ENCODE measurements at places on chromosomes 4 and X.
A peak's percentile ranks its signal among the peaks of the same experiment; 100 is the strongest.

DNA sequence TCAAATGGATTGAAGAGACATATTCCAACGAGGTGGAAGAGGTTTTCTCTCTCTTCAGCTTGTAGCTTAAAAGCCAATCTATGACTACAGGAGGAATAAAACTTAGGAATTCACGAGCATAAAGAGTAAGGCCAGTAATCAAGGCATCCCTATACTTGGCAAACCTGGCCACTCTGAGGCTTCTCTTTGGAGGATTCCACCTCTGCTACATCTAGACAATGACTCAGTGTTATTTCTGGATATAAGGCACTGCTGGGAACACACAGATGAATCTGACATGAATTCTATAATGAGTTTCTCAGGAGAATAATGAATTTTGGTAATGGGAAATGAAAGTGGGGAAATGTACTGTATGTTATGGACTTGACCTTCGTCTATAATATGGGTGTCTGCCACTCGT is 1015.8 kb upstream of the FTHL17 start:
- no peaks in the 10 kb centered on the region for H3K4me1 ChIP-seq
- DNase-seq, result no peak
- H3K27ac ChIP-seq, result no peak overlapping the region

DNA sequence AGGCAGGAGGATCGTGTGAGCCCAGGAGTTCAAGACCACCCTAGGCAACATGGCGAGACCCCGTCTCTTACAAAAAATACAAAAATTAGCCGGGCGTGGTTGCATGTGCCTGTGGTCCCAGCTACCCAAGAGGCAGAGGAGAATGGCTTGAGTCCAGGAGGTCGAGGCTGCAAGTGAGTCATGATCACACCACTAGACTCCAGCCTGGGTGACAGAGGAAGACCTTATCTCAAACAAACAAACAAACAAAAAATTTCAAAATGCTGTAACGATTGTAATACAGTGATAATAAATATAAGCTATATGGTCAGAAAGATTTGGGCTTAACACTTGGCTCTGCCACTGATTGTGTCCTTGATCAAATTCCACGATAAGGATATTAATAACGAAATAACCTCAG is 24.2 kb downstream of the SLC25A4 start:
- peak; percentile 47 for DNase-seq
- H3K27me3 ChIP-seq, result no peaks in the 10 kb centered on the region
- H3K36me3 ChIP-seq, result peaks cover 45% of the 10 kb centered on the region
- H3K4me3 ChIP-seq, result no peak overlapping the region
- peaks cover 5% of the 10 kb centered on the region for H3K4me1 ChIP-seq

GRCh38 chr4:56655209-56655626 is 25.9 kb downstream of the HOPX start:
- H3K27me3 ChIP-seq, result peaks cover 8% of the 10 kb centered on the region

DNA sequence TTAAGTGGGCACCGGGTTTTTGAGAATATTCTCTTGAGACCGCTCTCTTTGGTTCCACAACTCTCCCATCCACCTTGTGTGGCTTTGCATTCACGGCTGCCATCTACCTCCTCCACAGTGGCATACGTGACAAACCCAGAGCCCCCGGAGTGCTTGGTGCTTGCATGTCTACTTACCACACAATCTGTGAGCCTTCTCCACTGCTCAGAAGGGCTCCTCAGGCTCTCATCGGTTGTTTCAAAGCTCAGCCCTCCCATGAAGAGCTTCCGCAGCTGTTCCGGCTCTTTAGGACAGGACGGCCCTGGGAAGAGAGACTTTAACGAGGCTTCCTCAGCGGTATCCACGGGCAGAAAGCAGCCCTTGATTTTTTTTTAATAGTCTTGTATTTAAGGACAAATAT is 167.6 kb upstream of the ANK2 start:
- H3K36me3 ChIP-seq, result no peaks in the 10 kb centered on the region
- H3K4me3 ChIP-seq, result no peak overlapping the region
- no peak overlapping the region for H3K27ac ChIP-seq
- no peaks in the 10 kb centered on the region for H3K27me3 ChIP-seq

DNA sequence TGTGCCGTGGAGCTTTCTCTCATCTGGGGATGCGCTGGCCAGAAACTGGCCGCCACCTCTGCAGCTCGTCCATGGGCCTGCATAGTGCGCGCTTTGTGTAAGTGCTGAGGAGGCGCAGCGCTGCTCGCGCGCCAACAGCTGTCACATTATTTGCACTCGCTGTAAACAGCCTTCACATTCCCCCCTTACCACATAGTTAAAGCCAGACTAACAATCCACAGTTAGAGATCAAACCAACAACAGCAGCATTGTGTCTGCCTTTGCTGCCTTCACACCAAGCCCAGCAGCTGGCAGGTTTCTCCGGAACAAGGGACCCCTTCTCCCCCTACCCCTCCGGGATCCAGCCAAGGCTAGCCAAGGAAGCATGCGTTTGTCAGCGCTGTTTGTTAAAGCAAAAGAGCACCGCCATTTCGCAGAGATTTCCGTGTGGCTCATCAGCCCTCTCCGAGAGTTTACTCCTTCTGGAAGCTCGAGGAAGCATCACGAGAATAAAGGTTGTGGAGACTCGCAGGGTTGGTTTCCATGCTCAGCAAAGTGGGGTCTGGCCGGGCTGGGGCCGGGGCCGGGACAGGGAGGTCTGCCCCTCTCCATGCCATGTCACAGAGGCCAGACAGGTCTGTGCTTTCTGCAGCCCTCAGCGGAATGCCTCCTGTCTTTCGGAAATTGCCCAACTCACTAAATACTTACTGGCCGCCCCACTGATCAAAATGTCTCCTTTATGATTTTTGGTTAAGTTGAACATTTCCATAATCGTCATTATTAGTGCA is 11.0 kb downstream of the BCOR start:
- peaks cover 37% of the 10 kb centered on the region for H3K4me1 ChIP-seq
- H3K27ac ChIP-seq, result no peak overlapping the region
- H3K4me3 ChIP-seq, result no peak overlapping the region
- H3K36me3 ChIP-seq, result peaks cover 13% of the 10 kb centered on the region

- no peaks in the 10 kb centered on the region for H3K36me3 ChIP-seq
- H3K27ac ChIP-seq, result no peak overlapping the region
- no peak for DNase-seq
- H3K4me3 ChIP-seq, result no peak overlapping the region
- H3K4me1 ChIP-seq, result no peaks in the 10 kb centered on the region
Measured at GRCh38 chr4:162909952-162910351, 256.7 kb downstream of the NAF1 start.

GRCh38 chrX:154348646-154349358 is 25.6 kb downstream of the FLNA start:
- peaks cover 20% of the 10 kb centered on the region for H3K4me1 ChIP-seq
- no peak for DNase-seq
- H3K4me3 ChIP-seq, result no peak overlapping the region

DNA sequence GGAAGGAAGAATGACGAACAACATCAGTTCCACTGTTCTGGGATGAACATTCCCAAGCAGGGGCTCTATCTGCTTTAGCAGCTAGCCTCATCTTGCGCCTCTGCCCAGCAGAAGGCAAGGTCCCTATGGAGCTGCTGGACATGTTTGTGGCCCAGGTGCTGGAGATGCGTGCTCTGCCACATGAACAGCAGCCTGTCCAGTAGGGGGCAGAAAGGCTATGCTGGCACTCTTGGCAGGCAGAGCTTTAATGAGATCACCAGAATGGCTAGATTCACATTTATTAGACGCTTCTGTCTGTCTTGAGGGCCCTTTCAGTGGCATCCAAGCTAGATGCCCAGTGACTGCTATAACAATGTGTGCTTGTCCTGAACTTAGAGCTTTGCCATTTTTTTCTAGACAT is 1826.0 kb downstream of the STIM2 start:
- peak; percentile 26 for DNase-seq
- H3K36me3 ChIP-seq, result no peaks in the 10 kb centered on the region
- H3K4me3 ChIP-seq, result no peak overlapping the region

GRCh38 chr4:116688536-116688935 is 396.8 kb downstream of the TRAM1L1 start:
- H3K36me3 ChIP-seq, result no peaks in the 10 kb centered on the region
- DNase-seq, result no peak
- no peaks in the 10 kb centered on the region for H3K27me3 ChIP-seq
- no peak overlapping the region for H3K27ac ChIP-seq
- no peaks in the 10 kb centered on the region for H3K4me1 ChIP-seq

GRCh38 chr4:187251896-187252295 is 528.2 kb upstream of the FAT1 start:
- H3K4me3 ChIP-seq, result no peak overlapping the region
- no peaks in the 10 kb centered on the region for H3K27me3 ChIP-seq
- H3K27ac ChIP-seq, result no peak overlapping the region

- H3K27me3 ChIP-seq, result no peaks in the 10 kb centered on the region
- no peak for DNase-seq
- H3K27ac ChIP-seq, result no peak overlapping the region
- H3K4me3 ChIP-seq, result no peak overlapping the region
- no peaks in the 10 kb centered on the region for H3K36me3 ChIP-seq
- peaks cover 3% of the 10 kb centered on the region for H3K4me1 ChIP-seq
Measured at GRCh38 chr4:73979407-73979957, 2.3 kb downstream of the PF4 start.

DNA sequence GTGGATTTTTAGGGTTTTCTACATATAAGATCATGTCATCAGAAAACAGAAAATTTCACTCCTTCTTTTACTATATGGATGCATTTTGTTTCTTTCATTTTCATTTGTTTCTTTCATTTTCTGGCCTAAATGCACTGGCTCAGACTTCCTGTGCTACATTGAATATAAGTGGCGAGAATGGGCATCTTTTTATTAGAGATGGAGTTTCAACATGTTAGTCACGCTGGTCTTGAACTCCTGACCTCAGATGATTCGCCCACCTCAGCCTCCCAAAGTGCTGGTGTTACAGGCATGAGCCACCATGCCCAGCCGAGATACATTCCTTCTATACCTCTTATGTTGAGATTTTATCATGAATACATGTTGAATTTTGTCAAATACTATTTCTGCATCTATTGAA is 61.8 kb downstream of the BRWD3 start:
- no peaks in the 10 kb centered on the region for H3K27me3 ChIP-seq
- no peak for DNase-seq
- H3K4me3 ChIP-seq, result no peak overlapping the region
- H3K27ac ChIP-seq, result no peak overlapping the region
- peaks cover 8% of the 10 kb centered on the region for H3K36me3 ChIP-seq

GRCh38 chrX:136711147-136711546 is 63.2 kb downstream of the CD40LG start:
- DNase-seq, result peak; percentile 37
- no peak overlapping the region for H3K4me3 ChIP-seq
- no peaks in the 10 kb centered on the region for H3K4me1 ChIP-seq
- H3K27me3 ChIP-seq, result peaks cover 5% of the 10 kb centered on the region
- no peak overlapping the region for H3K27ac ChIP-seq
- H3K36me3 ChIP-seq, result no peaks in the 10 kb centered on the region

- H3K36me3 ChIP-seq, result no peaks in the 10 kb centered on the region
- H3K27ac ChIP-seq, result peak overlapping the region; percentile 98
- peaks cover 4% of the 10 kb centered on the region for H3K4me1 ChIP-seq
- DNase-seq, result peak; percentile 93
- H3K27me3 ChIP-seq, result no peaks in the 10 kb centered on the region
- peak overlapping the region; percentile 93 for H3K4me3 ChIP-seq
Measured at GRCh38 chr4:143335979-143336780, 496 bp upstream of the GAB1 start.

GRCh38 chr4:109571494-109571893 is 11.4 kb downstream of the MCUB start:
- H3K27ac ChIP-seq, result no peak overlapping the region
- no peaks in the 10 kb centered on the region for H3K4me1 ChIP-seq
- no peak overlapping the region for H3K4me3 ChIP-seq
- H3K27me3 ChIP-seq, result no peaks in the 10 kb centered on the region

GRCh38 chrX:106203315-106203714 is 35.2 kb downstream of the PWWP3B start:
- no peak overlapping the region for H3K27ac ChIP-seq
- no peak for DNase-seq
- no peaks in the 10 kb centered on the region for H3K36me3 ChIP-seq
- peaks cover 6% of the 10 kb centered on the region for H3K27me3 ChIP-seq
- H3K4me1 ChIP-seq, result peaks cover 1% of the 10 kb centered on the region

DNA sequence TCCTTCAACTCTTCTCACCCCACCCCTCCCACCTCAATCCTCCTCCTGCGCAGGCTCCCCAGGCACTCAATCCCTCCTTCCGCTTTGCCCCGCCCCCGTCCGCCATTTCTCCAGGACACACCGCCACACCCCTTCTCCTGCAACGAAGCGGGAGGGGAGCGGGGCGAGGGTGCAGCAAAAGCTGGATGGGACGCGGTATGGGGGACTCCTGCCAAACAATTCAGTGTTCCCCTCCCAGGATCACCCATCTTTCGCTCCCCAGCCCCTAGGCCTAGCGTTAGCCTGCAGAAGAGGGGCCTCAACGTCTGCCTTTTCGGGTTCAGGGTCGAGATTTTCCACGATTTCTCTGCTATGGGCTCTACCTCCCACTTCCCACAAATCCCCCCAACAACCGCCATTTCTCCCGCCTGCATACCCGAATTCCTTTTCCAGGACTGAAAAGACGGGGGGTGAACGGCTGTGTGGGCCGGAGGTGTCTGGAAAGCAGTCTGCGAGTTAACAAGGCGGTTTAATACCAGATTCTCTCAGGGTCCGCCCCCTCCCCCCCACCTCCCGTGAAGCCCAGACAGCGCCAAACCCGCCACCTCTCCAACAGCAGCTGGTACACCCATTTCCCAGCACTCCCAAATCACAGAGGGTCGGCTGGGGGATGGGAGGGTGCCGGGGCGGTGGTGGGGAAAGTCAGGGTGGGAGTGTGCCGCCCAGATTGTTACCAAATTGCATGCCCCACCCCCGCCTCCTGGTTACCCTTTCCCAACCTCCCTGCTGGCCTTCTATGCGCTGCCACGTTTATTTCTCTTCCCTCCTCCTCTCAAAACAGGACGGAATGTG is 774 bp downstream of the ARMCX2 start:
- H3K4me1 ChIP-seq, result peaks cover 8% of the 10 kb centered on the region
- peak overlapping the region; percentile 68 for H3K27ac ChIP-seq
- peaks cover 27% of the 10 kb centered on the region for H3K36me3 ChIP-seq
- H3K27me3 ChIP-seq, result peaks cover 9% of the 10 kb centered on the region
- DNase-seq, result peak; percentile 62

GRCh38 chr4:124768596-124769365 is 56.2 kb upstream of the ANKRD50 start:
- no peak for DNase-seq
- no peak overlapping the region for H3K27ac ChIP-seq
- no peaks in the 10 kb centered on the region for H3K4me1 ChIP-seq
- no peaks in the 10 kb centered on the region for H3K36me3 ChIP-seq
- H3K27me3 ChIP-seq, result no peaks in the 10 kb centered on the region

- DNase-seq, result peak; percentile 91
- H3K4me1 ChIP-seq, result peaks cover 8% of the 10 kb centered on the region
- peak within 1 kb of the TSS; percentile 63 for H3K27ac ChIP-seq
- H3K4me3 ChIP-seq, result peak within 1 kb of the TSS; percentile 76
- peaks cover 17% of the 10 kb centered on the region for H3K36me3 ChIP-seq
Measured at GRCh38 chr4:25312496-25313200, at the start of gene ZCCHC4. TSS of gene ZCCHC4 (plus strand) at chr4:25312774. CDS start at chr4:25312810, 36 bp downstream.

DNA sequence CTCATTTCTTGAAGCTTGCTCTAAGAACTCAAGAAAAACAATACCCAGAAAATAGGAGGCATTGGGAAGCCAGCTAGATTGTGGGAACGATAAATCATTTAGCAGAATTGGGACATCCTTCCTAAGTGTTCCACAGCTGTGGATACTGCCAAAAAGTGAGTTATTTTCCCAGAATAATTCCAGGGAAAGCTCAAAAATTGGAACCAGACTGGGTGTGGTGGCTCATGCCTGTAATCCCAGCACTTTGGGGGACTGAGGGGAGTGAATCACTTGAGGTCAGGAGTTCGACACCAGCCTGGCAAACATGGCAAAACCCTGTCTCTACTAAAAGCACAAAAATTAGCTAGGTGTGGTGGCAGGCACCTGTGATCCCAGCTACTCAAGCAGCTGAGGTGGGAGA is 68.2 kb upstream of the GK2 start:
- H3K27ac ChIP-seq, result no peak overlapping the region
- H3K36me3 ChIP-seq, result no peaks in the 10 kb centered on the region
- no peak overlapping the region for H3K4me3 ChIP-seq
- H3K27me3 ChIP-seq, result no peaks in the 10 kb centered on the region
- DNase-seq, result no peak
